ENCODE measurements at places on chromosomes 7 and 10. TPM values are rescaled to one million over a fixed set of nuclear protein-coding genes. Genes with fewer than 3 reads are reported as not detected.

Gene FAM241B
- not detected for total RNA-seq

Gene AKAP9
- 35.6 TPM for total RNA-seq

Gene ATOH7
- not detected for total RNA-seq

Gene CYP2C9
- total RNA-seq: not detected

Gene SPDYE18
- under 0.01 TPM for total RNA-seq
